ENCODE measurements at places on chromosomes 5 and 9.
A peak's percentile ranks its signal among the peaks of the same experiment; 100 is the strongest.

- DNase-seq, result peak; percentile 13
Observed at GRCh38 chr9:127451858-127452656, 747 bp downstream of the LRSAM1 start.

DNA sequence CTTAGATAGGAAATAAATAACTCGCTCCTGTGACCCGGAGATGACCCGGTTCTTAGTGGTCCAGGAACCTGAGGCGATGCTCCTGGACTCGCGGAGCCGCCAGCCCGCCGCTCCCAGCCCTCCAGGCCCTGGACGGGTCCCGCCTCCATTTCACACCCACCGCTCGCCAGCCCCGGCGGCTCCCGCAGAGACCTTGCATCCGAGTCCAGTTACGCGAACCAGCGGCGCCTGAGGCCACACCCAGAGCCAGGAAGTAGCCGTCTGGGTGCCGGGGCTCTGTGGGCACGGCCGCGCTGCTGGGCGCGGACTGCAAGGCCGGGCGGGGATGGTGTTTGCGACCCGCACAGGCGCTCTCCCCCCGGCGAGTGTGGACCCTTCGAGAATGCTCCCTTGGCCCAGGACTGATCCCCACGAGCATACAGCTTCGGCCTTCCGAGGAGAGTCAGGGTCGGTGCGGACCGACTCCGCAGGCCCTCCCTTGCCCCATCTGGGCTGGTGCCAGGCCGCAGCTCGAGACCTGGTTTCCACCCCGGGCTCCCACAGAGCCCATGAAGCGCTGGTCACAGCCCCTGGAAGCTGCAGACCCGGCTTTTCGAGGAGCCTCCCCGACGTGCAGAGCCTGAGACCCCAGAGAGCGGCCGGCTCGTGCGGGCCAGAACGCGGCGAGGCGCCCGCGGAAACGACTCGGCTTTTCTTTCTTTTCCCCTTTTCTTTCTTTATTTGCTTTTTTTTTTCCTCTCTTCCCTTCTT, 5.2 kb upstream of the BARX1 start:
- no peak for DNase-seq

- no peak for DNase-seq
Observed at GRCh38 chr9:88319936-88320747, 68.1 kb upstream of the SPIN1 start.

- DNase-seq, result no peak
Observed at GRCh38 chr5:180343110-180343830, 9.9 kb downstream of the GFPT2 start.

DNA sequence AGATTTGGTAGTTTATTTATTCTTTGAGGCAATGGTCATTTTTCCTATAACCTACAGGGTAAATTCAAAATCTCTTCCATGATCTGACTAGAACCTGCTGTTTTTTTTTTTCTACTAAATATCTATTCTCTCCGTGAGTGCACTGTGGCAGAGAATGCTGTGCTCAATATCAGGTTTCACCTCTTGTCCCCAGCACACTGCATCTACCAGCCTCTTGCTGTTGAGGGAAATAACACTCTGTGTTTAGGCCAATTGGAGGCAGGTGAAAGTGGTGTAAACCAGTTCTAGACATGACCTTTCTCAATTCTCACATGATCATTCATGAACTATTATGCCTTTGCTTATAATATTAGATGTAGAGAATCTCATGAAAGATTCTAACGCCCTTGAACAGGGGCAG, 2365.9 kb downstream of the MAT2B start:
- no peak for DNase-seq

GRCh38 chr5:78533356-78533755, 115.2 kb downstream of the LHFPL2 start:
- no peak for DNase-seq

- no peak for DNase-seq
Observed at GRCh38 chr9:93827545-93828330, 127.4 kb downstream of the BARX1 start.

DNA sequence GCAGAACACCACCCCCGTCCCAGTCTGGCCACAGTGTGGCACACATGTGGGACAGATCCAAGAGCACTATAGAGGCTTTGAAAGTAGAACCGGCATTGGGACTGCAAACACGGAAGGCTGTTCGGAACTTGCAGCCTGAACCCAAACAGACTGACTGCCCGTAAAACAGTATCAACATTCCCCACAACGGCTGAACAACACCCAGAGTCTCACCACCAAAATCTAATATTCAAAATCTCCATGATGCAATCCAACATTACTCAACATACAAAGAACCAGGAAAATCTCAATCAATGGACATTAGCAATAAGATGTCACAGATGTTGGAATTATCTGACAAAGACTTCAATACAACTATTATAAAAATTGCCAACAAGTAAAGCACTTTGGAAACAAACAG, 82.3 kb downstream of the ROR2 start:
- DNase-seq, result no peak
